ENCODE measurements at places on chromosomes 3 and 15.

GRCh38 chr3:43346978-43347749 lies 60.8 kb downstream of the SNRK start:
- DNase-seq, result no peak

GRCh38 chr3:13074006-13074375 lies 762 bp upstream of the IQSEC1 start:
- DNase-seq, result no peak

GRCh38 chr3:120025520-120025919 lies 68.7 kb downstream of the GSK3B start:
- DNase-seq, result no peak

DNA sequence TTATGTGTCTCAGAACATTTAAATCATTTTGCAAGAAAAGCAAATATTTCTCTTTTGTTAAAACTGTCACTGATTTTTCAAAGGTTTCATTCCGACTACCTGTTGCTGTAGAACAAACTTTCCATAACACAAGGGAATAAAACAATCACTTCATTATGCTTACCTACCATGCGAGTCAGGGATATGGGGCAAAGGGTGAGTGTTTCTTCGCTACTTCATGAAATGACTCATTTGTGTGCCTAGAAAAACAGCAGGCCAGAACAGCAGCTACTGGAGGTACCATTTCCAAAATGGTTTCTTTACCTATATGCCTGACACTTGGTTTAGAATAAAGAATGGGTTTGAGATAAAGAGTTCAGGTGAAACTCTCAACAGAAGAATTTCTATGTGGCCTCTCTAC lies 712.5 kb downstream of the PLOD2 start:
- no peak for DNase-seq

DNA sequence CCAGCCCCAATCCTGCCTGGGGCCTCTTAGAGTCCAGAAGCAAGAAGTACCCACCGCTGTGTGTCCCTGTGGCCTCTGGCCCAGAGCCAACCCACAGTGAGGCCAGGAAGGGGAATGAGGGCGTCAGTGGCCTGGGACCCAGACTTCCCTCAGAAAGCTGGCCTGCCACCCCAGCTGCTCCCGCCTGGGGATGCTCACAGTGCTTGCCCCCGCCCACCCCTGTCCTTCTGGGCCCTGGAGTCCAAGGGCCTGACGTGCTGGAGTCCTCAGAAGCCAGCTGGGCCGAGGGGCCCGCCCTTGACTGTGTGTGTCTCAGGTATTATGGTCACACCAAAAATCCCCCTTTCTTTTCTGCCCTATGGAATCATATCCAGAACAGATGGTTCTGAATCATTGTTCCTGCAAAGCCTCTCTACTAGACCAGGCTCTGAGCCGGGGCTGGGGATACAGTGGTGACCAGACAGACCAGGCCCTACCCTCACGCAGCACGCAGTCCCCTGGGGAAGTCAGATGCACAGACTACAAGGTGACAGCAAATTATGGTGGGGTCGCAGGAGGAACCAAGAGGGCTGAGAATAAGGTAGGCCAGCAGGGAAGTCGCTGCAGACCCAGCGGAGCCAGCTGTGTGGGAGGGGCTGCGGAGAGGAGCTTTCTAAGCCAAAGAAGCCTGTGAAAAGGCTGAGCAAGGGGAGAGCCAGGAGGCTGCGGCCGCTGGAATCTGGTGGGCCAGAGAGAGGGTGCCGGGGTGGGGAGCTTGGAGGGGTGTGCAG lies 99.1 kb downstream of the VGLL4 start:
- no peak for DNase-seq

- peak; percentile 59 for DNase-seq
Measured at GRCh38 chr3:138114988-138115971, at the start of gene DZIP1L. TSS of gene DZIP1L (minus strand) at chr3:138115608. CDS start at chr3:138103971, 11,637 bp downstream.

GRCh38 chr3:37816271-37816670 lies 45.4 kb upstream of the CTDSPL start:
- DNase-seq, result no peak

GRCh38 chr3:122810734-122811133 lies 15.9 kb downstream of the SLC49A4 start:
- DNase-seq, result no peak

DNA sequence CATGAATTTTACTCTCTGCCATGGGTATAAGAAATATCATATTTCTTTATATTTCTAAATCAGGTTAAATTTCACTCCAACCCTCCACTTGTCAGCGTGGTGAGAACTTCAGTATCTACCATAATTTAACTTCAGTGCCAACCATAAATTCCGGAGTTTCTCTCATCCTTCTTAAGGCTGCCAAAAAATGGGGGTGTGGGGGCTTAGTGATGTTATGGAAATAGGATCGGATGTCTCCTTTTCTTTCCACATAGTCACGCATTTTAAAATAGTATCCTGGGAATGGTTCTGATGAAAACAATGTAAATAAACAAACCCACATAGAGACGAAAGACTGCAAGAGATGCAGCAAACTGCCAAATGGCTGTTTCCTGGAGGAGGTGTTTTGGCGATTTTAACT lies 12.9 kb upstream of the FAM3D start:
- DNase-seq, result no peak

DNA sequence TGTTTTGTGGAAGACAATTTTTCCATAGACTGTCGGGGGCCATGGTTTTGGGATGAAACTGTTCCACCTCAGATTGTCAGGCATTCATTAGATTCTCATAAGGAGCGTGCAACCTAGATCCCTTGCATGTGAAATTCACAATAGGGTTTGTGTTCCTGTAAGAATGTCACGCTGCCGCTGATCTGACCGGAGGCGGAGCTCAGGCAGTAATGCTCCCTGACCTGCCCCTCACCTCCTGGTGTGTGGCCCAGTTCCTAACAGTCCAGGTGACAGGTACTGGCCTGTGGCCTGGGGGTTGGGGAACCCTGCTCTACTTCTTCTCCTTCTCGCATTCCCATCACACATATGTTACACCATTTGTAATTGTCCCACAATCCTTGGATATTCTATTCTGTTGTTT lies 11.0 kb downstream of the CHRNA7 start:
- DNase-seq, result no peak

- DNase-seq, result no peak
Measured at GRCh38 chr15:29311696-29312095, 42.1 kb upstream of the NSMCE3 start.

- no peak for DNase-seq
Measured at GRCh38 chr3:135034291-135034768, 239.3 kb downstream of the EPHB1 start.

GRCh38 chr15:56839099-56839498 lies 79.3 kb upstream of the TCF12 start:
- no peak for DNase-seq

GRCh38 chr3:161560008-161560637 lies 63.5 kb downstream of the OTOL1 start:
- peak; percentile 75 for DNase-seq

DNA sequence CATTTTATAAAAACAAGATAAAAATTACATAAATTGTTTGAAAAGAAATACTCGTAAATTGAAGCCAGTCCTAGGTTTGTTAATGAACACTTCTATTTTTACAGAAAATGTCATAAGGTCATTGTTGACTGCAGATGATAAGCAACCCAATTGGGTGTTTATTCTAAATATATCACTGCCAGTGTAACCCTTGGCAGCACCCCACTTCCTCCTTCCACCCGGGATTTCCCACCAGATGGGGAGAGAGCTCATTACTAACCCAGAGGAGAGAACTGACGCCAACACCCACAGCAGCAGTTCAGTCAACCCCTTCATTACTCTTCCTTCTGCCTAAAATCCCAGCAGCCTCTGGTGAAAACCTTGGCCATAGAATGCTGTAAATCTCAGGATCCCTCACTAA lies 307.6 kb downstream of the GAP43 start:
- DNase-seq, result no peak

DNA sequence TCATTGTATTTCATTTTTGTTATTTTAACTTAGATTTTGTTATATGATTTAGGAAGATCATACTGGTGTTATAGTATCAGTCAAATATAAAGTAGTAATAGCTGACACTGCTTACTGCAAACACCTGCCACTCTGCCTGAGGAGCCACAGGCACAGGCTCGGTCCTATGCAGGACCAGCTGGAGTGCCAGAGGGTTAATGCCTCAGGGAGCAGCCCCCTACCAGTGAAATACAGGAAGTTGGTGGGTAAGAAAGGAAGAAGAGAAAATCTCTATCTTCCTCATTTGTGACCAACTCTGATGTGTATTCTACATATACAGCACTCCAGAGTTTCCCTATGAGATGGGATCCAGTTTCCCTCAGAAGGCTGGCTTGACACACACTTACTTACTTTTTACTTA lies 593.3 kb downstream of the UNC13C start:
- no peak for DNase-seq

DNA sequence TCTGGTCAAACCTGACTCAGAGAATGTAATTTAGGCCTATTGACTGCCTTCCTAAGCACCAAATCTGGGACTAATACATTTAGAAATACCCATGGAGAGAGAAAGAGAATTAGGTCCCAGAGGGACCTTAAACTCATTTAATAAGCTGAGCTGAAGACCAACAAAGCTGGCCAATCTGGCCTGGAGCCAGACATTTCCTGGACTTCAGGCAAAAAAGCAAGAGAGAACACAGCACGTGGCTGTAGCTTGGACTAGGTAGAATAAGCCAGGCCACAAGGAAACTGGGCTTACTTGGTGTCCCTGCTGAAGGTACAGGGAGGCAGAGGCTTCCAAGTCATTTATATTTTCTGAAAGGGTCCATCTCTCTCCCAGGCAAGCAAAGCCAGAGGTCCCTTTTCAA lies 88.1 kb downstream of the RTP4 start:
- peak; percentile 38 for DNase-seq

GRCh38 chr3:124250053-124250452 lies 258.1 kb upstream of the ROPN1 start:
- no peak for DNase-seq

- no peak for DNase-seq
Measured at GRCh38 chr3:148716657-148717056, 19.0 kb downstream of the AGTR1 start.

DNA sequence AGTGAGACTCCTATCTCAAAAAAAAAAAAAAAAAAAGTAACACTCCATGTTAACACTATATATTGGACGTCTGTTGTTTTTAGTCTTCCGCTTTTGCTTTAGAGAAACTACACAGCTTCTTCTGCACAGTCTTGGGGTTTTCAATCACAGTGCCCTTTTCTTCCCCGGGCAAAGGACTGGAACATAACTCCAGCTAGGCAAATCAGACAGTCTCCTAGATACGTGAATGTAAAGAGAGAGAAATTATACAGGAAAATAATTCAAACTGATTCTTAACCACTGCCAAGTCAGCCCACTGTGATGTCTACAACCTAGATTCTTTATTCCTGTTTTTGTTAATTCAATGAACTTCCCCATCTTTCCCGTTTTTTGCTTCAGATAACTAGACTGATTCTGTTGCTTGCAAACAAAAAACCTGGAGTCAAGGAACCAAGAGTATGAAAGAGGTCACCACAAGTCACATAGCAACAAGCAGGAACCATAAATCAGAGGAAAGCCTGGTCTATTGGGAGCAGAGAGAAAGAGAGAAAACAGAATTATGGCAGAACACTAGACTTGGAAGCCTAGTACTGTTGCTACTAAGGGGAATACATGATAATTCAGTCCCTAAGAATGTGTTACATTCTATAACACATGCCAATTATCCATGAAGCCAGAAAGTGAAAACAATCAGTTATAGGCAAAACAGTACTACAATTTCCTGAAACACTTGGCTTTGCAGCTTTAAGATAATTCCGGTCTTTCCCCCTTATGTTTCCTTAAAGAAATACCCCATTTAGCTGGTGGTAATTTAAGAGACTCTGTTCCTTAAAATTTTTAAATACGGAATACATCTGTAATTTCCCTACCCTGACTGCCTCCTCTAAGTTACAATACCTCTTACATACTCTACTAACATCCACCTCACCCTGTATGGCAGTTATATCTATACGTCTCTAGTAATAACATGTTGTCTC lies 63.1 kb downstream of the TBL1XR1 start:
- no peak for DNase-seq

GRCh38 chr3:165185707-165186327 lies 10.4 kb downstream of the SLITRK3 start:
- peak; percentile 18 for DNase-seq

- no peak for DNase-seq
Measured at GRCh38 chr3:127459891-127460290, 130.6 kb downstream of the TPRA1 start.

DNA sequence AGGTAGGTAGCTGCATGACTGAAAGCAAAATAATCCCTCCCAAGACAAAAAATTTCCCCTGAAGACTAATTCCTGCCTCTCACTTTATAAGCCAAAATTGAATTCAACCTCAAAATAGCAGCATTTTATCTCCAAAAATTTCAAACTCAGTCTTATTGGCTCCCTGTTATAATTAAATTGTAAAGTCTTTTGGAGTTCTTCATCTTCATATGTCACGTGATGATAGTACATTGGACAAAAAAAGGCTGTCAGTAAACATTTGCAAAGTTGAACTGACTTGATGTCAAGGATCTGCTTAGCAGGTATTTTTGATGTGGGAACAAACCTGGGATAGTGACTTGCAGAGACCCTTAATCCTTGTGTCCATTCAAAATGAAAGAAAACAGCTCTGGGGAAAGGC lies 98.4 kb upstream of the SPRED1 start:
- no peak for DNase-seq

DNA sequence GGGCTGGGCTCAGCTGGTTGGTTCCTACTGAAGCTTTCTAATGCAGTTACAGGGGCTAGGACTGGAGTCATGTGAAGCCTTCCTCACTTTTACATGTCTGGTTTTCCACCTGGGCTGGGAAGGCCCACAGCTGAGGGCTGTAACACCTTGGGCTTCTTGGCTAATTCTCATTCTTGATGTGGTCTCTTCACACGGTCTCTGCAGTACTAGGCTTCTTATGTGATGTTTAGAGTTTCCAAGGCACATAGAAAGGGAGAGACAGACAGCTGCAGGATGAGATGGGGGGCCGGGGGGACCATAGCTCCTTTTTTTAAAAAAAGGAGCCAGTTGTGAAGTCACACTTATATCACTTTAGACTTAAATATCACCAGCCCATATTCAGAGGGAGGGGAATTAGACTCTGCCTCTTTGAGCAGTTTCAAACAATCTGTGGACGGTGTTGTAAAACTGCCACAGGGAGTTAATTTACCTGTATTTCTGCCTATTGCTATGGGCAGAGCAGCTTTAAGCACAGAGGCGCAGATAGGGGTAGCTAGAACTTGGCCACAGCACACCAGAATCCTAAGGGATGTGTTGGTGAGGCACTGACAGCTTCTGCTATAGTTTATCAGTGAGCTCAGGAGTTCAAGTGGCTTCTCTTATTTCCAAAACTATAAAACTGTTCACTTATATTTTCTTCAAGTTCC lies 46.7 kb downstream of the NKIRAS1 start:
- no peak for DNase-seq

DNA sequence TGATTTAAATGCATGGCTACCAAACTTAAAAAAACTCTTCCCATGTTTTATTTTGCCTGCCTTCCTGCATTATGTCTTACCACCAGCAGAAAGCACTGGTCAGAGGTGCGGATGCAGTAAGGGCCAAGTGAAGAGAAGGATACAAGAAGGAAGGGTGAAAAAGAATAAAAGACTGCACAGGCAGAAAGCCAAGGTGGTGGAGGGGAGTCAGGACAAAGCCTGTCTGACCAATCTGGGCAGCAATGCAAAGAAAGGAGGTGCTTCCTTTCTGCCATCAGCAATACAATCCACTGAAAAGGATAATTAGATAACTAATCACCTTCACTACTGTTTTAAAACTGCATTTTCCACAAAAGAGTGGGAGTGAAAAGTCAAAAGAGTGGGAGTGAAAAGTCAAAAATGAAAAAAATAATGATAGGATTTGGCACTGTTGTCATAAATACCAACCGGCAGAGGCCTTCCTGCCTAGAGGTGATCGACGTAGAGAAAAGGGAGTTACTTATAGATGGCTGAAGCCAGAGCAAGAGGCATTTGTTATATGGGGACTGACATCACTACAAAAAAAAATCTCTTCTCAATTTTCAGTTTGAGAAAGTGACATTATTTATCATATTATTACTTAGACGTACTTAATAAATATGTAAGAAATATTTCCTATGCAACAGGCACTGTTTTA lies 385.3 kb downstream of the TBC1D5 start:
- no peak for DNase-seq
